ENCODE measurements at places on chromosomes 11 and 22.

- peak; percentile 67 for DNase-seq
Measured at GRCh38 chr22:43272869-43273318, 70.3 kb downstream of the SCUBE1 start.

GRCh38 chr22:41531715-41532477, 12.4 kb downstream of the POLR3H start:
- no peak for DNase-seq

- DNase-seq, result no peak
Measured at GRCh38 chr22:23217171-23218052, 37.1 kb downstream of the BCR start.

- DNase-seq, result peak; percentile 9
Measured at GRCh38 chr11:117618982-117619355, 178.0 kb downstream of the DSCAML1 start.

DNA sequence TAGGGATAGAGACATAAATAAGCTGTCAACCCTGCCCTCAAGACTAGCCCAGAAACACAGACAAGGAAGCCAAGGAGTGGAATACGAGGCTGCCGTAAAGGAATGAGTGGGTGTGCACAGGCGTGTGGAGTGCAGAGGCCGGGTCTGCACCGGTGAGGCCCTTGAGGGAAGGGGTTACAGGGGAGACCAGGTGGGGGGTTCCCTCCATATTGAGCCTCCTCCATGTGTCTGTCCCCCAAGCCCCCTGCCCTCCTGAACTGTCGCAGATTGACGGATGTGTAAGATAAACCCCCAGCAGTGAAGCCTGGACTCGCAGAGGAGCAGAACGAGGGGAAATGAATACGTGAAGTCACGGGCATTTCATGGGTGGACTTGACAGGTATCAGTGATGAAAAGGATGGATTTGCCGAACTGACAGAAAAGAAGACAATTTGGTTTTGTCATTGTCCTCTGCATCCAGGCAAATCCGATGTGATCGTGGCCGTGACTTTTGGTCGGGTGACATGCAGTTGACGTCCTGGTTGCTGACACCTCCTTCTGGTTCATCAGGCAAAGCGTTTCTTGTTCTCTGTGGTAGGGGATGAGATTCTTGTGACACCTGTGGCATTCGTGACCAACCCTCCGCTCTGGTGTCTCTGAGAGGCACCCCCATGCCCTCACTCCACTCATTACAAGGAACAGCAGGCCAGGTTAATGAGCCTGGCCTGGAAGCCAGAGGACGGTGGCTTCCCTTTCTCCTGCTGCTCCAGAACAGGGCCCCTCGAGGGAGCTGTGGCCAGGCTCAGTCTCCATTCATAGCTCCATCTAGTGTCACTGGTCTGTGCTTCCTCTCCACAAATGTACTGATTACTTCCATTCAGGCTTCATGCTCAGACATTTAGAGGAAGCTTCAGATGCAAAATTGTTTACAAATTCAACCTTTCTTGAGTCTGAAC, 223.1 kb upstream of the B3GAT1 start:
- DNase-seq, result no peak

DNA sequence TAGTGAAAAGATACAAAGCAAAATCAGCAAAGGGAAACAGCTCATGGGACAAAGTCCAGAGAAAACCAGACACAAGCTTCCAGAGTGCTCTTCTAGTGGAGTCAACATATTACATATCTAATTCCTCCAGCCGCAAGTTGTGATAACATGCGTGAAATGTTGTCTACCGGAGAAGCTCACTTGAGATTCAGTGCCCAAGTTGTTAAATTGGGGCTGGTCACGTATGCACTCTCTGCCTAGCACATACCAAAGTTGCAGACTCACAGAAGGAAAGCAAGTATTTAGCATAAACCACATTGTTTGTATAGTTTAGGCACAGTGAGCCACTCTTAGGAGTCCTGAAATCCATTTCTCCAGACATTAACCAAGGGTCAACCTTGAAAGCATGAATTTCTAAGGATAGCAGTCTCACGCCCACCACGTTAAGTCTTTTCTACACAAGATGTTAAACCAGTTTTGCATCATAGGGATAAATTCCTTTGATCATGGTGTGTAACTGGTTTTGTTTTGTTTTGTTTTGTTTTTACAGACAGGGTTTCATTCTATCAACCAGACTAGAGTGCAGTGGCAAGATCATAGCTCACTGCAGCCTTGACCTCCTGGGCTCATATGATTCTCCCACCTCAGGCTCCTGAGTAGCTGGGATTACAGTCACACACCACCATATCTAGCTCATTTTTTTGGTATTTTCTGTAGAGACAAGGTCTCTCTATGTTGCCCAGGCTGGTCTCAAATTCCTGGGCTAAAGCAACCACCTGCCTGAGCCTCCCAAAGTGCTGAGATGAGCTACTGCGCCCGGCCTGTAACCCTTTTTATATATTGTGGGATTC, 39.5 kb upstream of the EP300 start:
- no peak for DNase-seq

DNA sequence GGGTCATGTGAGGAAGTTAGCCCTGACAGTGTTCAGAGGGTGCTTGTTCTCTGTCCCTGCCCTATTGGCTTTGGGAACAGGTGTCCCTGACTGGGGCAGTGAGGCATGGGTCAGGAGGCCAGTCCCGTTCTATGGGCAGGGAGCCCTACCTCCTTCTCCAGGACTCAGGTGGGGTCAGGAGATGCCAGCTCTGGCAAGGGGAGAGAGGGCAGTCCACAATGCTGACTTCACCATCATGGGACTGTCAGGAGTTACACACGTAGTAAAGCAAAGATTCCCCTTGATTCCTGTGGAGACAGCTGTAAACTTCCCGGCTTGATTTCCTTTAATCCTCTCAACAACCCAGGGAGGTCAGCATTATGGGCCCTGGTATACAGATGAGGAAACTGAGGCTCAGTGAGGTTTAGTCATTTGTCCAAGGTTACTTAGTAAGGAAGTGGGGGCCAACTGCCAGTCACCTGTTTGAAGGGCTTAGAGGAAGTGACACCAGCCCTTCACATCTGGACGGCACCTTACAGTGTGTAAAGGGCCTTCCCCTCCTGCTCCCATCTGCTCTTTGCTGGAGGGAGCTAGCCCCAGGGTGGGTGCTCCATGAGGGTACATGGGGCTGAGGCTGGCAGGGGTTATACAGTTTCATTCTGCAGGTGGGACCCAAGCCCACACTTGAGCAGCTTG, 11.9 kb downstream of the MICALL1 start:
- no peak for DNase-seq
